T-helper 2 cell treated with Interferon-gamma antibody and Interleukin-4, amounts not matched to agents 5 μg/mL and 100 μg/mL, for 36 hours (primary cell): ENCODE measurements at places on chromosomes 5 and 9.

DNA sequence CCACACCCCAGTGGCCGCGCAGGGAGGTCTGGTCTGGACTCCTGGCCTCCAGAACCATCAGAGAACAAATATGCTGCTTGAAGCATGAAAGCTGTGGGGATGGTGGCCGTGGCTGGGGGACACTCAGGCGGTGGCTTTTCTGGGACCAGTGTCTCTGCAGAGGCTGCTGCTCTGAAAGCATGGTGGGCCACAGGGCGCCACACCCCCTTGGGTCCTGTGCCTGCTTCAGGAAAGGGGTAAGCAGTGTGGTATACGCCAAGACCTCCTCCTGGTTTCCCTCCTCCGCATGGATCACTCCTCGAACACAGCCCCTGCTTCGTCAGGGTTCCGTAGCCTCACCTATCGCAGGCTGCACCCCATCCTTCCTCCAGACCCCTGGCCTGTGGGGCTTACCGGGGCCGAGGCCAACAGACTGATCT is 19.7 kb upstream of the TERT start:
- DNase-seq, result no peak

DNA sequence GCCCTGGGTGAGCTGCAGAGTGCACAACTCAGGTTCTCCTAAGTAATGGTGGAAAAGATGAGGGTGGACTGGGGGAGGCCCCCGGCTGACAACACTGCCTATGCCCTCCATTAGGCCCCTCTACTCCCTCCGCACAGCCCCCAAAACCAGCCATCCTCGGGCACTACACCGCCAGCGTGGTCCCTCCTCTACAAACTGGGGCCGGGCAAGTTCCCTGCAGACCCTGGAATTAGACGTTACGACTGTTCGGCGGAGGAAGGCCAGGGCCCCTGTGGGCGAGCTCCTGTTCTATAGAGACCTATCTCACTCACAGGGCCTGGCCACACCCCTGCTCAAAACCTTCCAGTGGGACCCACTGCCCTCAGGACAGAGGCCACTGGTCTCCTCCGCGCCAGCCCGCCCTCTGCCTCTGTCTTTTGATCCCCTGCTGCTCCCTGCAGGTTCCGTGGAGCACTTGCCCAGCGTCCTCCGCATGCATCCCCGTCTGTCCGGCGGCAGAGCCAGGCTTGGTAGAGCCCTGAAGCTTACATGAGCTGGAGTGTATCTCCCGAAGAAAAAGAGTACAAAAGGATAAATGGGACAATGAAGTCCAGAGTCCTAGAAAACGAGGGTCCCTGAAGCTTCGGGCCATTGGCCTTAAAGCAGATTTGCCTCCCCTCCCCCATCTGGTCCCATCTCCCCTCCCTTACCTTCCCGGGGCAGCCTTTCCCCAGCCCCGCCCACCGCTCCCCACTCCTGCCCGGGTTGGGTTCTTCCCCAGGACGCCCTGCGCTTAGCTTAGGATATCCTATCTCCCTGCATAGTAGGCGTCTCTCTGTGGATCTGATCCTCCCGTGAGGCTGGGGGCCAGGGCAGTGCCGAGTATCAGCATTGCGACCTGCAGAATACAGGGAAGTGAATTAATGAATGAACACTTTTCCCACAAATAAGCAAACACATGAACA is 71.3 kb downstream of the HRH2 start:
- no peak for DNase-seq

- DNase-seq, result no peak
Measured at GRCh38 chr9:136133191-136133958, 14.7 kb upstream of the TMEM250 start.

DNA sequence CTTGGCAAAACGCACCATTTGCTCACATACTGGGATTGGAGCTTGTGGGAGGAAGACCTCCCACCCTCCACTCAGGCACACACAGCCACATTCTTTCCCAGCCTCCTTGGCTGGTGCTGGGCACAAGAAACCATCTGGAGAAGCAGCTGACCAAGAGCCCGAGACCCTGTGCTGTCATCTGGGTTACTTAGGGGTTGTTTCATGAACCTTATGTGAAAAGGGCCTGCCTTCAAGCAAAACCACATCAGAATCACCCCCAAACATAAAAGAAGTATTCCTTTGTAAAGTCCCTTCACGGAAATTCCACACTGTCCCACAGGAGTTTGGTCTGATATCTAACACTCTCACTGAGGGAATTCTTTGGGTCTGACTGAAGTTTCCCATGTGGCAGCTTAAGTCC is 172.1 kb downstream of the NR3C1 start:
- DNase-seq, result no peak
